ENCODE measurements at places on chromosomes 3 and 15. TPM values are rescaled to one million over a fixed set of nuclear protein-coding genes. Genes with fewer than 3 reads are reported as not detected.

NUSAP1 gene
- total RNA-seq: 16.3 TPM

U2SURP gene
- total RNA-seq: 44.8 TPM

CAMK2N2 gene
- not detected for total RNA-seq

NOX5 gene
- total RNA-seq: under 0.01 TPM

LIPC gene
- under 0.01 TPM for total RNA-seq

CISH gene
- 0.28 TPM for total RNA-seq

SMCO1 gene
- 0.28 TPM for total RNA-seq

ITIH3 gene
- 0.19 TPM for total RNA-seq

CHRM5 gene
- total RNA-seq: not detected

RPP25 gene
- 13.4 TPM for total RNA-seq

REC114 gene
- total RNA-seq: not detected

MESP1 gene
- 0.28 TPM for total RNA-seq

WNT5A gene
- total RNA-seq: 36.4 TPM

RTP4 gene
- total RNA-seq: 0.58 TPM

CDC25A gene
- 25.7 TPM for total RNA-seq

KBTBD12 gene
- total RNA-seq: not detected

GRM2 gene
- total RNA-seq: under 0.01 TPM

STRIT1 gene
- not detected for total RNA-seq

SLC12A1 gene
- under 0.01 TPM for total RNA-seq

ECE2 gene
- not detected for total RNA-seq

SEMA3G gene
- under 0.01 TPM for total RNA-seq

ELP6 gene
- 24.0 TPM for total RNA-seq

TPRG1 gene
- total RNA-seq: 0.56 TPM

TERC gene
- total RNA-seq: 580 TPM

TP63 gene
- total RNA-seq: 0.28 TPM

SPINK8 gene
- total RNA-seq: not detected

LRRC49 gene
- total RNA-seq: 12.4 TPM

C2CD4B gene
- 0.28 TPM for total RNA-seq

NR1I2 gene
- total RNA-seq: not detected

SKOR1 gene
- total RNA-seq: under 0.01 TPM

C3orf62 gene
- 0.28 TPM for total RNA-seq

PAK6 gene
- 0.56 TPM for total RNA-seq

NDUFAF3 gene
- 75.3 TPM for total RNA-seq

FBXO40 gene
- total RNA-seq: not detected

AHSG gene
- total RNA-seq: not detected

CTXN2 gene
- not detected for total RNA-seq
